ENCODE measurements at places on chromosomes 7 and 10.

DNA sequence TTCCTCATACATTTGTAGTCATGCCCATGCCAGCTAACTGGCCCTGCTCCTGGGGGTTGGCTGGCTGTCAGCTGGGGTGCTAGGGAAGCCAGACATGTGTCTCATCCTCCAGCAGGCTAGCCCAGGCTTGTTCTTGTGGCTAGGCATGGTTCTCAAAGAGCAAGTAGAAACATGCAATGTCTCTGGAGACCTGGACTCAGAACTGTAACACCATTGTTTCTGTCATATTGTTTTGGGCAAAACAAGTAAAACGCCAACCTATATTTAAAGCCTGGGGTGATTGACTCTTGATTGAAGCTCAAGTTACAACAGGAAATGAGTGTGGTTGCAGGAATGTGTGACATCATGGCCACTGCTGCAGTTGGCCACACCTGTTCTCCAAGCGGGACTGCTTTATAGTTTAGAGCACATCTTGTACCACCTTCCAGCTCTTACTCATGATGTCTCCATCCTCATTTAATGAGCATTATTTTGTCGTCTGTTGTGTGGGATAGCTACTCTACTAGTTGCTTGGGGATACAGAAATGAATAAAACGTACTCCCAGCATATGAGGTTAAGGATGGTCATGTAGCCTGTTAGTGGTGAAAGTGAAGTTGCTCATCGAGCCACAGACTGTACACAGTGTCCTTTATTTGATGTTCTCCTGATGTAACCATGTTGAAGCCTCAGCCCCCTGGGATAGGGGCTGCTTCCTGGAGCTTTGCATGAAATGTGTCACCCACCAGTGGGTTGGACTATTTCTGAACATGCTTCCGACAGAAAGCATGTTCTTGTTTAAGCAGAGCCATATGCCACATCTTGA lies 168.4 kb downstream of the SORCS3 start:
- no peak for DNase-seq

DNA sequence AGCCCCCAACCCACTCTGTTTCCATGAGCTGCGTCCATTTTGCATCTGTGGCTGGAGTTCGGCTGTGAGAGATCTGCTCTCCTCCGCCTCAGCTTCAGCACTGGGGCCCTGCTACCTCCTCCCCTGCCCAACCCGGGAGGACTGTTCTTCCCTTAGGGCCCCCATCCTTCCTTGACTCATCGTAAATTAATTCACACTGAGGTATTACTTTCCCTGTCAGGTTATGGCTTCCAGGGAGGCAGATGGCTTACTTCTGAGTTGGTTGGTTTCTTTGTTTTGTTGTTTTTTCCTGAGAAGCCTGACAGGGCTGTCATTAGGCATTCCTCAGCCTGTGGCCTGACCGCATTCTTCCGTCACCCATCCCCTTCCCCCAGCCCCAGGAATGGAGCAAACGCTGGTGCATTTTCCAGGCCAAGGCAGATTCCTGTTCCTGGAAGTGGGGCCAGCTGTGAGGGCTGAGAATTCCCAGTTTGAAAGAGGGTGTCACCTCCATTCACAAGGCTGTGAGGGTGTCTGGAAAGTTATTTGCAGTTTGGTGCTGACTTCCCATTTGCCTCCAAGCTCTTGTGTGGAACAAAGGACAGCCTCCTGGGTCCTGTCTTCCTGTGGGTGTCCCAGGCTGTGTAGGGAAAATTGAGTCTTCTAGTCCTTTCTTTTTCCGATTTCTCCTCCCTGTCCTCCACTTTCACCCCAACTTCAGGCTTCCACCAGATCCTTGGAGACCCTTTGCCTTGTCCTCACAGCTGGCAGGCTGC lies 11.7 kb downstream of the CPA5 start:
- no peak for DNase-seq

DNA sequence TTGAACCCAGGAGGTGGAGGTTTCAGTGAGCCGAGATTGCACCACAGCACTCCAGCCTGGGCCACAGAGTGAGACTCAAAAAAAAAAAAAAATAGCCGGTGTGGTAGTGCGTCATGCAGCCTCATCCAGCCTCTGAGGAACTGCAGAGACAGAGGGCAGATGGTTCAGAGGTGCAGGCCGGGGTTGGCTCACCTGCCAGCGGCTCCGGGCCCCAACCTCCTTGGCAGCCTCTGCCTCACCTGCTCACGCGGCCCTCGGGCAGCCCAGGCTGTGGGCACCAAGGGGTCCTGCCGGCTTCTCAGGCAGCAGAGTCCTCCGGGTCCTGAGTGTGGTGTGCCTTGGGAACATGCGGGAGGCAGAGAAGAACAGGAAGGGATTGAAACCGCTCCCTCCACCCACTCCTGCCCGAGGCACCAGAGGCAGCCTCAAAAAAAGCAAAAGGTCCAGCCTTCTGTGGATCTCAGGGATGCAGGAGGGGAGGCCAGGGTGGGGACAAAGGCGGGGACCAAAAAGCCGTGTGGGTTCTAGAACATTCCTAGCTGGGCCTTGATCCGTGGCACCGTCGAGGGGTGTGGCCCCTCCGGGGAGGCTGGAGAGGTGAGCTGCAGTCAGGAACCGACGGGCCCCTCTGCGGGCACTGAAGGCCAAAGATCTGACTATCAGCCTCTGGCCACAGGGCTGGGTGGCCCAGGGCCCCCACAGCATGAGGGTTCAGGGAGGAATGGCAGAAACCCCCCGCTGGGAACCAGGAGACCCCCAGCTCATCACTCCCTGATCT lies 55.4 kb upstream of the DNAJB6 start:
- no peak for DNase-seq

DNA sequence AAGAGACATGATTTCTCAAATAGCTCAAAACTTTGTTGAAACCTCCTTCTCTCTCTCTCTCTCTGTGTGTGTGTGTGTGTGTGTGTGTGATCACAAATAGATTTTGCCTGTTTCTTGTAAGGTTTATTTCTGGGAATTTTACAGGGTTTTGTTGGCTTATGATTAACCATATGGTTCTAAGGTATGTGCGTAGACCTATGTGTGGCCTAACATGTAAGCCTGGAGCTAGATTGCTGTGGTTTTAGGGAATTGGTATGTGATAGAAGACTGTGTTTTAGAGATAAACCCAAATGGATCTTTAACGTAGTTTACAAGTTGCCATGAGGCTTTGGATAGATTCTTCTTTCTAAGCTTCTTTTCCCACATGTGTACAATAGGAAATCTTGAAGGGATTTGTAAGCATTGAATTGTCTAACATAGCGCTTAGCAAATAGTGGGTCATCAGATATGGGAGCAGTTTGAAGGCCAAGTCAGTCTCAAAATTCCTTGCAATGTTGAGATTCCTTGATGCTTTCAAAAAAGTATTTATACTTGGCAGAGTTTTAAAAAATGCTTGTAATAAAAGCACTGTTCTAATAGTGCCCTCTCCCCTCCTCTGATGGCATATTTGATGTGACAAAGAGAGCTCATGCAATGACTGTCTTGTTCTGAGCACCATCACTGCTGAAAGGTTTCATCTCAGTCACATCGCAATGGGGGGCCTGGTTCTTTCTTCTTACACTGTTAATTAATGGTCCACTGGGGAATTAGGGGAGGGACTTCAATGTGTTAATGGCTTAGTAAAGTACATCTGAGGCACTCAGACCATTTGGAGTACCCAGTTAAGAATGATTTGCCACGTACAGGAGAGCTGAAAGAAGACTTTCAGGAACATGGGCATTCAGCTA lies 118.2 kb downstream of the SNX10 start:
- DNase-seq: no peak

DNA sequence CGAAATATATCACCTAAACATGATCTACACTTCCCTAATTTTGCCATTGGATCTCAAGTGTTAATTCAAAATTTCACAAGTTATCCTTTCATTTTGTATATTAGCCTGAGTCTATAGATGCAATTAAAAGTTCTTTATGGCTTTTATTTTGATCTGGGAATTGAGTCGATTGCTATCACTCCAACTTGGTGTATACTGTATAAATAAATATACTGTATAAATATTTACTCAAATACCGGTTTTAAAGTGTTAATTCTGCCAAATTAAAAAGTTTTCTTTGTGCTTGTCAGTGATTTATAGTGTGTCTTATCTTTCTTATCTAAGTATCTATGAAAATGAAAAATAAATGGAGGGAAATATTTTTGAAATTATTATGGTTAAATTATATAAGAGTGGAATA lies 683.7 kb upstream of the LRRN3 start:
- no peak for DNase-seq

- no peak for DNase-seq
Observed at GRCh38 chr10:3287572-3288445, 115.2 kb upstream of the PITRM1 start.

GRCh38 chr7:99000904-99001465 lies 122.7 kb downstream of the TRRAP start:
- no peak for DNase-seq

DNA sequence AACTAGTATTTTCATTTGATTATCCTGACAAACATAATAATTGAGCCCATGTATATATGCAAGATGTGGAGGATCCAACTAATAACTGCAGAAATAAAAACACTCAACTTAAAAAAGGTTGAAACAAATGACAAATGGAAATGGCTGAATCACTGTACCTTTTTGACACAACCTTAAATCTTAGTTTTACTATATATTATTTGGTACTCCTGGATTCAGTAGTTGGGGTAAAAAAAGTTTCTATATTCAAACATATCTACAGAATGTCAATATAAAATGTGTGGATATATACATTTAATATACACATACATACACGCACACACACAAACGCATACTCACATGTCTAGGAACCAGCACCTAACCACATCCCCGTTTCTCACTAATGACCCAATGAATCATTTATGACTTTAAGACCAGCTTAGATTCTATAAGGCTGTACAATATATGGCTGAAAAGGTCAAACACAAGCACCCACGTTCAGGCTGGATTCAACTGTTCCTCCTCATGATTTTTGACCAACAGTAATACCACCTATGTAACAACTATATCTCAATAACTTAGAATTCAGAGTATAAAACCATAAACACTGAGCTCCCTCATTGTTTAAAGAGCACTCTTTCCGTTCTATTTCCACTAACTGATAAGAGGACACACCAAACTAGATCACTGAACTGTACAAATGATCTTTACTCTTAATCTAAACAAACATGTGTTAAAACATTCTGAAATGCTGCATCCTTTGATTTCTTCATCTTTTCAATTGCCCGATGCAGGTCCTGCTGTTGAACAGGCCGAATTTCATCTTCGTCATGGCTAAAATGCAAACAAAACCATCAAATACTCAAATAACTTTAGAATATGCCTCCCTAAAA lies 63.8 kb downstream of the ATAD1 start:
- no peak for DNase-seq

GRCh38 chr7:24069751-24070150 lies 214.2 kb upstream of the NPY start:
- no peak for DNase-seq

DNA sequence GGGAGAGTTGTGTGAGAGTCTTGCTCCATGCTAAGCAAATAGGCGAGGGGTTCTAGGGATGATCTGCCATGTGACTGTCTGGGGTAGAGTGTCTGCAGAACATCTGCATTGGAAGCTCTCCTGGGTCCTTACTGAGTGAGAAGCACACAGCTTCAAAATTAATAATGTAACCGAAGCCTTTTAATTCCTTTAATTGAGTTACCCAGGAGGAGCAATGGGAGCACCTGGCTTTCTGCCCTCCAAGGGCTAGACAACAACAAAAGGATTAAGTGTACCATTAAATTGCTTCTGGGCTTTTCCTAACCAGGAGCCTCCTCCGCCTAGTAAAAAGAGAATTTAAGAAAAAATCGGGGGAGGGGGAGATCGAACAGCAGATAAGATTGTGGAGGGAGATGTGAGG lies 102.0 kb upstream of the TBX20 start:
- no peak for DNase-seq

GRCh38 chr10:29522061-29522855 lies 112.5 kb downstream of the SVIL start:
- no peak for DNase-seq

GRCh38 chr7:90540406-90540805 lies 55.7 kb upstream of the CDK14 start:
- DNase-seq: no peak

DNA sequence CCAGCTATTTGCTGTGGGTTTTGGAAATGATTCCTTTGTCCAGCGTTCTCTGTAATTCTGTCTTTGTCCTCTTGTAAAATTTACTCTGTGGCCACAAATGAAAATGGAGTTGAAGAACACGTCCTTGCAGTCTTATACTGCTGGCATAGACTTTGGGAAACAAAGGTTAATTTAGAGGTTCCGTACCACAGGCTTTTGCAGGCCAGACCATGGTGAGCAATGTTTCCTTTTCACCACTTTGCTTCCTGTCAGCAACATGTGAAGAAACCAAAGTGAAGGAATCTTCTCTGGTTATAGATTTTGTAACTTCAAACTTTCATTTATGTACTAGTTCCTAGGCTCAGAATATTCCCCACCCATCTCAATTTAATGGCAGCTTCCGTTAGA lies 488.5 kb downstream of the MDFIC start:
- DNase-seq: no peak

GRCh38 chr10:23918090-23918723 lies 290.7 kb upstream of the KIAA1217 start:
- no peak for DNase-seq

GRCh38 chr7:83794829-83795228 lies 145.9 kb upstream of the SEMA3E start:
- no peak for DNase-seq

- no peak for DNase-seq
Observed at GRCh38 chr7:73436031-73436929, 2.7 kb downstream of the FZD9 start.

- no peak for DNase-seq
Observed at GRCh38 chr7:92955081-92955480, 118.7 kb upstream of the CDK6 start.

- DNase-seq: no peak
Observed at GRCh38 chr10:132408823-132409666, 12.0 kb downstream of the PWWP2B start.

- no peak for DNase-seq
Observed at GRCh38 chr10:44756216-44756615, 154.9 kb upstream of the TMEM72 start.

GRCh38 chr10:84766923-84767322 lies 438.5 kb downstream of the CCSER2 start:
- no peak for DNase-seq

GRCh38 chr7:55533050-55533728 lies 39.1 kb downstream of the VOPP1 start:
- DNase-seq: peak; percentile 52

DNA sequence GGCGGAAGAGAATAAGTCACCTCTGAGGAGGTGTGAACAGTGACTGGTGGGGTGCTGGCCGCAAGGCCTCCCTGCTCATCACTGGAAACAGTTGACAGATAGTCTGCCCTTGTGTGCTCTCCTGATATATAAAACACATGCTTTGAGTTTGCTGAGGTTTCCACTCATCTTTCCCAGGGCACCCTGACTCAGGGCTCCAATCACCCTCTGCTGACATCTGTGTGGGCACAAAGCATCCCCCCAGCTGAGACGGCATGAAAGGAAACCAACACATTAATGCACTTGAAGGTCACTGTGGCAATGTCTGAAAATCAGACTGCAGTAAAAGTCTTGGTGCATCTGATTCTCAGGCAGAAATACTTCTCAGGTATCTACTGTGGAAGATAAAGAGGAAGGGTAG lies 49.8 kb downstream of the EPDR1 start:
- no peak for DNase-seq

- no peak for DNase-seq
Observed at GRCh38 chr7:12103948-12104347, 107.1 kb upstream of the TMEM106B start.

All from stimulated activated CD8-positive, alpha-beta memory T cell treated with anti-CD3 and anti-CD28 coated beads, Interleukin-2, amount 100 ng/mL, for 1 hour (primary cell).